ENCODE measurements at places on chromosomes 7 and 10.

- no peak for DNase-seq
Measured at GRCh38 chr10:49082766-49083165, 32.6 kb downstream of the VSTM4 start.

DNA sequence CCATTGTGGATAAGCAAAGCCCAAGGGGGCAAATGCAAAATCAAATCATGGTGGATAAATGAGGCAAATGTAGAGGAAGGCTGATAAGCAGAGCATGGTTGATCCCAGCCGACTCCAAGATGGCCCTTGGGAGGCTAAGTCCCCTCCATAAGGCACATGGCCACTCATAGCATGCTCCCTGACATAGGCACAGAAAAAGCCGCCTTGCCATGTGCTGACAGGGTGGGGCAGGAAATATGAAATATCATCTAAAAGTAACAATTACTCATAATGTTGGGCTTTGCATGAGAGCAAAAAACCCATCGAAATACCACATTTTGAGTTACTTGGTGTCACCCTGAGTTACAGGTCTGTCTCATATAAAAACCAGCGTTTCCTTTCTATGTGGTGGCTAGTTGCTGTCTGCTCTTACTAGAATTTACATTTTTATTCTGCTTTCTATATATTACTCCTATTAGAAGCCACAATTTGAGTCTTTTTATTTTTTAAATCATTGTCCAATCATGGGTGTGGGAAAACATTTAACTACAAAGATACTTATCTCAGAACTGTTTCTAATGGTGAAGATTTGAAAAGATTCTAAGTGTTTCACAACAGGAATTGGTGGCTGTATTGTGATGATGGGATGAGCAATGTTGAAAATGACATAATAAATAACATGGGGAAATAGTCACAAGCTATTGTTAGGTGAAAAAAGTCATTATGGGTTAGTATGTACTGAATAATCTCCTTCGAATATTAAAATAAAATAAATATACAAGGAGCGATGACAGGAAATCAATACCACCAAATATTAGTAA is 102.7 kb downstream of the CUBN start:
- DNase-seq = peak; percentile 89

GRCh38 chr7:135334830-135335543 is 101.3 kb downstream of the STRA8 start:
- no peak for DNase-seq

DNA sequence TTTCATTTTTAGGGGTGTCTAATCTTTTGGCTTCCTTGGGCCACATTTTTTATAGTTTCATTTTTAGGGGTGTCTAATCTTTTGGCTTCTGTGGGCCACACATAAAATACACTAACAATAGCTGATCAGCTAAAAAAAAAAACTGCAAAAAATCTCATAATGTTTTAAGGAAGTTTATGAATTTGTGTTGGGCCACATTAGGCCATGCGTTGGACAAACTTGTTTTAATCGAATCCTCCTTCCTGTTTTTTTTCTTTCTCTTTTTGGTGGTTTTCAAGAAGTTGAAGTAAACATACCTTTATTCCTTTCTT is 37.4 kb downstream of the ZNRF2 start:
- DNase-seq = no peak

GRCh38 chr7:157932498-157933218 is 595.9 kb downstream of the DNAJB6 start:
- DNase-seq = no peak

- DNase-seq = no peak
Measured at GRCh38 chr10:125692601-125693523, 9.9 kb upstream of the TEX36 start.

DNA sequence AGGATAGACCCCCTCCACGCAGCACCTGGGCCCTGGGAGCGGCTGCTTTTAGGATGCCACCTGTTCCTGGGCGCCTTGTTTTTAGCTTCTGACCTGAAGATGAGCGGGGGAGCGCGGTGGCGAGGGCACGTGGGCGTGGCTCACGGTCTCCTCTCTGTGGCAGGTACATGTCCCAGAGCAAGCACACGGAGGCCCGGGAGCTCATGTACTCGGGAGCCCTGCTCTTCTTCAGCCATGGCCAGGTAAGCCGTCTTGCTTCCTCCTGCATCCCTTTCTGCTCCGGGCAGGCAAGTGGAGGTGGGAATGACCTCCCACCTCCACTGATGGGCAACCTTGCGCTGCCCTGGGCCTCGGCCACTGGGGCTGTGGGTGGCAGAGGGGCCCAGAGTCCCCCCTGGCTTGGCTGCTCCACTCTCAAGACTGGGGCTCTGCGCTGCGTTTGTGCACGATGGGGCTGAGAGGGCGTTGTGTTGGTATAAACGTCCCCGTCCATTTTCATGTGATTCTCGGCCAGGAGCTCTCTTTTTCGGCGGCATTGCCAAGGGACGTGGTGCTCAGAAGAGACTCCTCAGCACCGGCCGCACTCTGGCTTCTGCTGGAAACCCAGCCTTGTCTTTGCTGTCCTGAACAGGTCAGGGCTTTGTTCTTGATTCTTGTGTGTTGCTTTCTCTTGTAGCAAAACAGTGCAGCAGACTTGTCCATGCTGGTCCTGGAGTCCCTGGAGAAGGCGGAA is 9.7 kb downstream of the GET4 start:
- no peak for DNase-seq

DNA sequence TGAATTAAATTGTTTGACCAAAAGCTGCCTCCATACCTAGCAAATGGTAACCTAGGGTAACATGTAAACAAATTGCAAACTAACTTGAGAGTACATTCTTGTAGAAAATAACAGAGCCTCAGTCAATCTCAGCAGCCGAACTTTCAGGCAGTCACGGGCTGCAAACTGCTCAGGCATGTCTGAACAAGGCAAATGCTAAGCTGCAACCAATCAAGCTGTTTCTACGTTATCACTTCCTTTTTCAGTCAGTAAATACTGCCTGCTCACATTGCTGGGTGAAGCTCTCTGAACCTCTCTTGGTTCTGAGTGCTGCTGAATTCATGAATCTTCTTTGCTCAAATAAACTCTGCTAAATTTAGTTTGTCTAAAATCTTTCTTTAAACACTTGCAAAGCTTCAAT is 1212.4 kb downstream of the SORCS1 start:
- DNase-seq = no peak

GRCh38 chr10:29840516-29841276 is 205.9 kb upstream of the SVIL start:
- no peak for DNase-seq

DNA sequence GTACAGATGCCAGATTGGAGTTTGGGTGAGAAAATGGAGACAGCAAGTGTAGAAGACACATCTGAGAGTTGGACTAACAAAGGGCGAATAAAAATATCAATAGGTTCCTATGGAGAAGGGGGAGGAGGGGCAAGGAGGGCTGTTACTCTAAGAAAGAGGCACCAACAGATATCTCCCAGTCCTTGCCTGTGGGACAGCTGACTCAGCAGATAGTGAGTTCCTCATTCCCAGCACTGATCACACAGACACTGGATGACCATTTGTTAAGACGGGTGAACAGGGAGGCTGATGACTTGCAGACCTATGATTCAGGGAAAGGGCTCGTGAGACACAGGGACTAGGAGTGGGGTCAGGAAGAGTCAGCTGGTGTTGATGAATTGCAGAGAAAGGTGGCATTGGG is 5.7 kb upstream of the PRR15 start:
- no peak for DNase-seq

DNA sequence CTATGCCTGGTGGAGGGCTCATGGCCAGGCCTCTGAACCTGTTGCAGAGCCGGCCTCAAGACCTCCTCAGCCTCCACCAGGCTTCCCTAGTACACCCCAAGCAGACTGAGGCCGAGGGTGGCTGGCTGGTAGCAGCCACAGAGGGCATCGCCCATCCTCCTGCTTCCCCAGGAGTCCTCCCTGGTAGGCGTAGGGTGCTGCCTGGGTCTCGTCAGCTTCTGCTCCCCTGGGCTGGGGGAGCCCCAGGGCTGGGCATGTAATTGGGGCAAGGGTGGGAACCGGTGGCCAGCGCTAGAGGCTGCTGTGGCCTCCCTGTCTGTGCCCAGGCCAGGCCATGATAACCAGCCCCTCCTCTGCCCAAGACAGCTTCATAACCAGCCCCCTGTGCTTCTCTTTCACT is 32.6 kb downstream of the TBATA start:
- DNase-seq = no peak

DNA sequence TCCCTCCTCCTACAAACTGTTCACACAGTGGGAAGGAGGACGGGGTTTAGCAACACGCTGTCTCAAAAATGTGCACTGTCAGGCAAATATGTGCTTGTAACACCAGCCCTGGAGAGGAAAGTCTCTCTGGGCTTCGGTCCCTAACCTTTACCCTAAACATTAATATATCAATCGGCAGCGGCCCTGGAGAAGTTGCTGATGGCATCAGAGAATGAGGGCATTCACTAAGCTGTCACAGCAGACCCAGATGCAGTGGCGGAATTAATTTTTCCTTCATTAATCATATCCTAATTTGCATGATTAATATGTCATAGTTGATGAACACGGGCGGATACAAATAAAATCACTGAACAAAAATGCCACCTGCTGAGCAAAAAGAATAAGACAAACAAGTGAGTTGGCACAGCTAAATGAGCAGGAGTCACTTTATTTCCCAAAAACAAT is 45.2 kb upstream of the INSIG1 start:
- DNase-seq = no peak

GRCh38 chr7:22378199-22378980 is 21.4 kb upstream of the RAPGEF5 start:
- no peak for DNase-seq

GRCh38 chr10:12707461-12708185 is 293.9 kb downstream of the CCDC3 start:
- no peak for DNase-seq

Measured in activated effector memory CD4-positive, alpha-beta T cell treated with anti-CD3 and anti-CD28 coated beads, Interleukin-2, amount 50 U/mL, for 16 hours (primary cell).